ENCODE measurements at places on chromosomes 3 and 15.

- peak; percentile 85 for DNase-seq
Observed at GRCh38 chr3:100516838-100517237, 24.4 kb downstream of the TMEM45A start.

- DNase-seq, result no peak
Observed at GRCh38 chr15:56042982-56043980, 49.9 kb upstream of the NEDD4 start.

GRCh38 chr3:188624384-188624783 lies 470.4 kb downstream of the LPP start:
- DNase-seq, result peak; percentile 41

DNA sequence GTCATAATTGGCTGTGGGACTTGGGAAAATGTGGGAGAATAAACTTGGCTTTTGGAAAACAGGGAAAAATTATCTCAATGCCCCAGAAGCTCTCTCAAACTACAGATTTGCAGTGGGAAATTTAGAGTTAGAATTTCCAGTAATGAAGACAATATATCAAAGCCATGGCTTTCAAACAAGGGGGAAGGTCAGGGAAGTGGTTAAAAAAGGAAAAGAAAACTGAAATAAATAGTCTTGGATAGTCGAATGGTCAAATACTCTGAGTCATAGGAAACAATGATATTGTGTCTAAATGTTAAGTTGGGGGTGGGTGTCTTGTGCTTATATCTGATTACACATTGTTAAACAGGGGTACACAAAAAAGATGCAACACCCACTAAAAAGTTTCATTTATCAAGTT lies 272.4 kb upstream of the COL8A1 start:
- no peak for DNase-seq

GRCh38 chr3:13042127-13042701 lies 31.0 kb downstream of the IQSEC1 start:
- DNase-seq, result no peak

- no peak for DNase-seq
Observed at GRCh38 chr3:136908297-136908696, 46.3 kb downstream of the NCK1 start.
